MM.1S (cell line): ENCODE measurements at places on chromosomes 2 and 18.

GRCh38 chr2:132584976-132585817 lies 84.8 kb downstream of the LYPD1 start:
- peaks cover 9% of the 10 kb centered on the region; the same call in 1 of the 2 replicates for H3K4me1 ChIP-seq
- no peak overlapping the region for H3K27ac ChIP-seq
- no peak overlapping the region for H3K4me3 ChIP-seq

DNA sequence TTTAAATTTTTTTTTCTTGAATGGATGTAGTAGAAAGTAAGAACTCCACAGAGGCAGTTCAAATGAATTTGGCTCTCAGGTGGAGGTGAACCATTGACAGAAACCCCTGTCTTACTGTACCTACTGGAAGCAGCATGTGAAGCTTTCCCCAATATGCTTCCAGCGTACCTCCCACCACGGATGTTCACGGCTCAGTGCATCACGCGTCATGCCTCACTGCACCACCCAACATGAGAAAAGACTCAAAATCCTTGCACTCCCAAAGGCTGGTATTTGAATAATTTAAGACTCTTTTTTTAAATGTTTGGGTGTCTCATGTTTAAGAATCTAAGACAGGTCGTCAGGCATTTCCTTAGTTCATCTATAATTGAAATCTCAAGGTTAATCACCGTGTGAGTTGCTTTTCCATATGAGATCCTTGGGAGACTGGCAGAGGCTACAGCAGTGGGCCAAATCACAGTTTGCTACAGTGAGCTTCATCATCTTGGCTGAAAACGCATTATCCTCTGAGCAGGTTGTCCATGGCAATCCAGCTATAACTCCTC lies 846.4 kb downstream of the DCDC2C start:
- no peaks in the 10 kb centered on the region for H3K27me3 ChIP-seq
- no peak overlapping the region for H3K27ac ChIP-seq

GRCh38 chr18:22509423-22509822 lies 91.7 kb upstream of the CTAGE1 start:
- H3K4me1 ChIP-seq = no peaks in the 10 kb centered on the region
- no peak overlapping the region for H3K27ac ChIP-seq
- H3K36me3 ChIP-seq = no peaks in the 10 kb centered on the region
- H3K27me3 ChIP-seq = no peaks in the 10 kb centered on the region
- DNase-seq = no peak

DNA sequence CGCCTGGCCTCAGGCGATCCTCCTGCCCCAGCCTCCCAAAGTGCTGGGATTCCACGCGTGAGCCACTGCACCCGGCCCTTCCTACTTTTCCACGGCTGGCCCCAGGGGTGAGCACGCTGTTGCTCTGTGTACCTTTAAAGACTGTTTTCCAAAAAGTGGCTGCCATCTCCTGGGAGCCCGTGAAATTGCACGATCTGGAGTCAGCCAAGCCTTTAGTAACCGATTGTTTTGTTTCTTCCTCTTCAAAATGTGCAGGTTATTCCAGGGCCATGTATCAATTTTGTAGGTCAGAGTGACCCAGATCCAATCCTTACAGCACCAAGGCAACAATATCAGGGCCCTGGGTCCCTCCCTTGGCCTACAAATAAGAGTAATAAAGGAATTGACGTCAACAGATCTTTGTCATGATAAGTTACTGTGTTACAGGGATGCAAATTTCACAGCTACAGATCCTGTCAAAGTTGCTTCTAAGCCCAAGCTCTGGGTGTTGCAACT lies 135.6 kb upstream of the ZNF236 start:
- H3K36me3 ChIP-seq = no peaks in the 10 kb centered on the region
- DNase-seq = peak; percentile 49
- no peak overlapping the region for H3K27ac ChIP-seq
- H3K4me3 ChIP-seq = no peak overlapping the region
- no peaks in the 10 kb centered on the region for H3K27me3 ChIP-seq

- H3K36me3 ChIP-seq = no peaks in the 10 kb centered on the region
- no peaks in the 10 kb centered on the region for H3K27me3 ChIP-seq
- DNase-seq = peak; percentile 11
- H3K4me1 ChIP-seq = no peaks in the 10 kb centered on the region
- H3K4me3 ChIP-seq = no peak overlapping the region
- H3K27ac ChIP-seq = no peak overlapping the region
These were observed 222.4 kb downstream of the WDR7 start for GRCh38 chr18:56873441-56874140.

DNA sequence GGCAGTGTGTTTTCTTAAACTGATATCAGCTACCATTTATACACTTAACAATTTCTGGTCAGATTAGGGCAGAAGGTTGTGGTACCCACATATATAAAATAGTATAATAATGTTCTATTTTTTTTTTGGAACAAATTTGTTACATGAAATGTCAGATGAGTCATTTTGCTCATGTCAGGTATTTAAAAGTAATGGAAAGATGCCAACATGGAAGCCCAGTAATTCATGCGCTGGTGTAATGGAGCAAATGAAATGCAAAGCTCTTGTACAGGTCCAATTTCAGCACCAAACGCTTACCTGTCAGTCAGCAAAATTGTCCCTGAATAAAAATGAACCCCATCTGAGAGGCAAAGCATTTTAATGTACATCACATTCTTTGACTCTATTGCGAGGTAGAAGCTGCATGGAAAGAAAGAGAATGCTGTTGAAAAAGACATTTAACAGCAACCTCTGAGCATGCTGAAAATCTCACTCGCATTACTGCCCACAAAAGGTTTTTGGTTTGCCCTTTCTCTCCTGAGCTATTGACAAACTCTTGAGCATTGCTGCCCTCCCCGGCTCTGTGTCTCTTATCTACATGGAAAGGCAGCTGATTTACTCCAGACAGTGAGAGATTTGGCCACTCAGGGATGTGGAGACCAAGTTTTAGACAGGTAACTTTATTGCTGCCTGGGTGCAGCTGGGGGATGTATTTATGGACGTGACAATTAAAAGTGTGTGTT lies 217.5 kb downstream of the CAMKMT start:
- no peak overlapping the region for H3K27ac ChIP-seq
- no peaks in the 10 kb centered on the region for H3K36me3 ChIP-seq
- peaks cover 21% of the 10 kb centered on the region for H3K4me1 ChIP-seq
- peak overlapping the region; percentile 17; the same call in 1 of the 2 replicates for H3K4me3 ChIP-seq
- no peak for DNase-seq

DNA sequence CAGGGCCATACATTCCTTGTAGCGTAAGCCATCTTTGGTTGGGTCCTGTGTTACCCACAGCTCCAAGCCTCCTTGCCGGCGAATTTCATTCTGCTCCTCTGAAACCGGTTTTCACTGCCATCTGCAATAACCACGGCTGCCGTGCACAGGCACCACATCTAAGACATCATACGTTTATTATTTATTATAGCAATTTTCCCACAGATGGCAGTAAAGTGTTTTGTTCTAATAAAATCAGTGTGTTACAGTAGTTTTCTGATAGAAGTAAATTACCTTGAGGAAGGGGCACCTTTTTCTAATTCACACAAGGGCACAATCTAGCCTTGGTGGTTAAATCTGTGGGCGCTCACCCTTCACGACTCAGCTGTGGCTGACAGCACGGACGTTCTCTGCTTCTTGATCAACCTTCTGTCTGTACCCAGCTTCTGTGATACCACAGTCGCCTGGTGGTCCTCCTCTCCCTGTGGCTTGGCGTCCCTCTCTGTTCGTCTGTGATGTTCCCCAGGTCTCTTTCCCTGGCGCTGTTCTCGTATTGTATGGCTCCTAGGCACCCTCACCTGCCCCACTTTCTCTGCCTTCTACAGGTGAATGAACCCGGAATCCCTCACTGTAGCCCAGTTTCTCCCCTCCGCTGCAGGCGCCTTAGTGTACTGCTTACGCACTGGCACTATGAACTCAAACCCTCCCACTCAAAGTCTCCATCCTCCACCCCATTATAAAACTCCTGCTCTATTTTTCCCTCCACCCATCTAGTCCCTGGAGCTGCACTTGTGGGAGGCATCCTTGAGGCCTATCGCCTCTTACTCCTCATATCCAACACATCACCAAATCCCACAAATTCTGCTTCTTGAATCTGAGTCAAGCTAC lies 236.8 kb downstream of the DYSF start:
- DNase-seq = no peak
- no peaks in the 10 kb centered on the region for H3K27me3 ChIP-seq
- no peak overlapping the region for H3K27ac ChIP-seq
- no peaks in the 10 kb centered on the region for H3K4me1 ChIP-seq

DNA sequence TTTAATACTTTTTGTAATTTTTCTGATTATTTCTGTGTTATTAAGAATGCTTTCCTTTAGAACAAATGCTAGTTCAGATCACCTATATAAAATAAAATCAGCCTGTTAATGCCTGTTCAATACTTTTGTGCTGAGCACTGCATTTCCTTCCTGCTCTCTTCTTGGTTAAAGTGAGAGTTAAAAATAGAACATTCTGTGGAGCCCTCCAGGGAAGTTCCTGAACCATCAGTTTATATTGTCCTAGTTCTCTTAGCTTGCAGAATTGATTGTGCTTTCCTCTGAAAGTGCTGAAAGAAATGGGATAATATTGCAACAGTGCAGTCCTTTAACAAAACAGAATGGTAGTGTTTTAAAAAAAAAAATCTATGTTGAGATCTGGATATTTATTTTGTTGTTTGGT lies 74.6 kb upstream of the UBXN4 start:
- H3K4me1 ChIP-seq = peaks cover 19% of the 10 kb centered on the region
- no peaks in the 10 kb centered on the region; the same call in 1 of the 2 replicates for H3K36me3 ChIP-seq

DNA sequence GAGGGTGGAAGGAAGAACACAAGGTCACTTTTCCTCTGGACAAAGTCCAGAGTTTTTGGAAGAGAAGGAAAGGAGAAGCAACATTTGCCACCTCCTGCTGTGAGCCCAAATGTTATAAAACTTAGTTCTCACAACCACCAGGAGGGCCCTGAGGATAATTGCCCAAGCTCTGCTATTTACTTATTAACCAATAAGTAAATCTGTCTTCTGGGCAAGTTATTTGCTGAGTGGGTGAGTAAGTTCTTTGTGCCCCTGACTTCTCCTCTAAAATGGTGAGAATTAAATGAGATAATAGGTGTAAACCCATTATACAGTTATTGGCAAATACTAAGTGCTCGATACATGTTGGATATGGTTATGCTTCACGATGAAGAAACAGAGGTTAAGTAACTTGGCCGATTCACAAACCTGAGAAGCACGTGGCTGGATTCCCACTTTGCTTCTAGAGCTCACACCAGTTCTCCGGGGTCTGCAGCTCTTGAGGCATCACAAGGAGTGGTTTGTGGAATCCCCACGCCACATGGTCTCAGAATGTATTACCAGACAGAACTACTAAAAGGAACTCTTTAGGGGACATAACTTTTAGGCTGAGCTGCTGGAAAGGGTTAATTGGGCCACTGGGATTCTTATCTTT lies 164.1 kb downstream of the MYCN start:
- DNase-seq = no peak
- H3K27ac ChIP-seq = no peak overlapping the region
- no peak overlapping the region for H3K4me3 ChIP-seq
- no peaks in the 10 kb centered on the region for H3K4me1 ChIP-seq

DNA sequence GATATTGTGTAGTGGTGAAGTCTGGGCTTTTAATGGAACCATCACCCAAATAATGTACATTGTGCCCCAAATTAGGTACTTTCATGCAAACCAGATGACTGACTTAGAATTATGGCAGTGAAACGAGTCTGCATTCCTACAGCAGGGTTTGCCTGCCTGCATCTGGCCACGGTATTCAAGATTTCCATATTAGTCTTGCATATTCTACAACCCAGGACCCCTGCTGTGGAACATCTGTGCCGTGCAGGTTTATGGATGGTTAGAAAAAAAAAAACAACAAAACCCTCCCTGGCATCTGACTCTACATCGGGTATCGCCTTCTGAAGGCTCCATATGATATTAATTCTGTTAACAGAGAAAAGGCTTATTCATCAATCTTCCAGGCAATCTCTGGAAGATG lies 394.8 kb downstream of the DCDC2C start:
- H3K4me3 ChIP-seq = no peak overlapping the region
- no peak for DNase-seq
- H3K27ac ChIP-seq = no peak overlapping the region
- H3K36me3 ChIP-seq = no peaks in the 10 kb centered on the region

DNA sequence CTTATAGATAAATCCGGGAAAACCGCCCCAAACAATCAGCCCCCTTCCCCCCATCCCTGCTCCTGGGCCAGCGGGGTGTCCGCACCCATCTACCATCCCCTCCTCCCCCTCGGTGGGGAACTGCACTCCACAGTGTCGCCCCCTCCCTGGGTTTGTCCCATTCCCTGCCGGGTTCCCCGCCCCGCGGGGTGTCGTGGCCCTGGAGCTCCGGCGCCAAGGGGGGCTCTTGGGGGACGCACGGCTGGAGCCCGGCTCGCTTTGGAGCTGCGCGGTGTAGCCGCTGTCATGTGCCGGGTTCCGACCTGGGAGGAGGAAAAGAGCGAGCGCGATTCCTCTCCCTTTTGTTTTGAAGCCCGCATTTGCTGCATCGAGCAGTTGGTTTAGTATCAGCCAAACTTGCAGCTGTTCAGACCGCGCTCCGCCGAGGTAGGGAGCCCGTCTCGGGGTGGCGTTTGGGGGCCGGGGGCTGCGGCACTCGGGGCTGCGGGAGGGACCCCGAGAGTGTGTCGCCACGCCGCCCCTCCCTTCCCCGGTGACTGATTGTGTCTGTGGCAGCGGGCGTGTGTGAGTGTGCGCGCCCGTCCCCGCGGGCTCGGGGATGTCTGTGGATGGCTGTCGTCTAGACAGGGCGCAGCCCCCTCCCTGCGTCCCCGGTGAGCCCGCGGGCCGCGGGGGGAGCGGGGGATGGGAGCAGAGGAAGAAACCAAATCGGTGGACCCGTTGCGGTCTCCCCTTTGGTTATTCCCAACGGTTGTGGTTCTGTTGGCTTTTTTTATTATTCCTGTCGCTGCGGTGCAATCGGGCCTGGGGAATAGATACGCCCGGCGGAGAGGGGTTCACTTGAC lies 797 bp downstream of the CTIF start:
- no peaks in the 10 kb centered on the region for H3K27me3 ChIP-seq
- H3K4me3 ChIP-seq = peak overlapping the region; percentile 90
- DNase-seq = peak; percentile 16
- H3K4me1 ChIP-seq = 0 out of 2 replicates have a peak, but pooled peaks cover 3% of the 10 kb centered on the region
- H3K36me3 ChIP-seq = no peaks in the 10 kb centered on the region

DNA sequence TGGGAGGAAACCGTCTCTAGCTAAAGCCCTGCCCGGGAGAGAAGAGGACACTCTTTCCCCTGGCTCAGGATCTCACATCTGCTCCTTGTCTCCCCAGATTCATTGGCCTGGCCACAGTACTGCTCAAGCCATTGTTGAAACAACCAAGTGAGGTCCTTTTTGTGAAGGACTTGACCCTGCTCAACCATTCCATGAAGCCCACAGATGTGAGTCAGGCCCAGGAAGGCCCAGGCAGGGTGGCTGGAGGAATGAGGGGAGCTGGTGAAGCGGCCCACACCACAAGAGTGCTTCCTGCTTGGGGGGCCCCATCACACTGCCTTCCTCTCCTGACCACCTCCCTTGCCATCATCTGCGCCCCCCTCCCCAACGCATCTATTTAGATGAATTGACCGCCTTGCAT lies 5.1 kb downstream of the FER1L5 start:
- no peak overlapping the region for H3K27ac ChIP-seq
- no peaks in the 10 kb centered on the region for H3K27me3 ChIP-seq
- H3K36me3 ChIP-seq = no peaks in the 10 kb centered on the region
